Pons (tissue), 1 donor: ENCODE measurements at places on chromosomes 13 and 19.
A peak's percentile ranks its signal among the peaks of the same experiment; 100 is the strongest.

DNA sequence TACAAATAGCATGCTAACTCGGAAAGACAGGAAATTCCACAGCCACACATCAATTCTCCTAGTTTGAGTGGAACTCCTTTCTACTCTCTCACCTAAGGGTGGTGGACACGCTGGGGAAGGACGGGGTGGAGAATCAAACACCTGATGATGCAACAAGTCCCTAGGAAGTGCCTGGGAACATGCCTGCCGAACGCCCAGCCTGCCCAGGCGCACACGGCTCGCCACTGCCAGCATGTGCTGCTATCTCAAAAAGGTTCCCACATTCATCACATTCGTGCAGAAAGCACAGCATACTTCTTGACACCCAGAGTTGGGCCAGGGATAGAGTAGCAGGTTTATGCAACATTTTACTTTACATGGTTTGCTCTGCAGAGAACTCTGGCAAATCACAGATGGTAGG lies 164.6 kb downstream of the ABCC4 start:
- no peak for DNase-seq

- no peak for DNase-seq
Measured at GRCh38 chr13:47126432-47126831, 229.6 kb upstream of the HTR2A start.

DNA sequence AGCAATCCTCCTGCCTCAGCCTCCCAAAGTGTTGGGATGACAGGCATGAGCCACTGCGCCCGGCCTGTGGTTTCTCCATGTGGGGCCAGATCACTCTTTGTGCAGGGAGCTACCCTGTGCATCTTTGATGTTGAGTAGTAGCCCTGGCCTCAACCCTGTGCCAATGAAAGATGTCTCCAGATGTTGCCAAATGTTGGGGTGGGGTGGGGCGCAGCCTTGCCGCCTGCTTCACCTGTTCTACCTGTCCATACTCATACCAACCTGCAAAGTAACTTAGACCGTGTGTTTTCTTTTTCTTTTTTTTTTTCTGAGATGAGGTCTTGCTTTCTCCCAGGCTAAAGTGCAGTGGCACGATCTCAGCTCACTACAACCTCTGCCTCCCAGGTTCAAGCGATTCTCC lies 20.9 kb downstream of the IER2 start:
- no peak for DNase-seq

DNA sequence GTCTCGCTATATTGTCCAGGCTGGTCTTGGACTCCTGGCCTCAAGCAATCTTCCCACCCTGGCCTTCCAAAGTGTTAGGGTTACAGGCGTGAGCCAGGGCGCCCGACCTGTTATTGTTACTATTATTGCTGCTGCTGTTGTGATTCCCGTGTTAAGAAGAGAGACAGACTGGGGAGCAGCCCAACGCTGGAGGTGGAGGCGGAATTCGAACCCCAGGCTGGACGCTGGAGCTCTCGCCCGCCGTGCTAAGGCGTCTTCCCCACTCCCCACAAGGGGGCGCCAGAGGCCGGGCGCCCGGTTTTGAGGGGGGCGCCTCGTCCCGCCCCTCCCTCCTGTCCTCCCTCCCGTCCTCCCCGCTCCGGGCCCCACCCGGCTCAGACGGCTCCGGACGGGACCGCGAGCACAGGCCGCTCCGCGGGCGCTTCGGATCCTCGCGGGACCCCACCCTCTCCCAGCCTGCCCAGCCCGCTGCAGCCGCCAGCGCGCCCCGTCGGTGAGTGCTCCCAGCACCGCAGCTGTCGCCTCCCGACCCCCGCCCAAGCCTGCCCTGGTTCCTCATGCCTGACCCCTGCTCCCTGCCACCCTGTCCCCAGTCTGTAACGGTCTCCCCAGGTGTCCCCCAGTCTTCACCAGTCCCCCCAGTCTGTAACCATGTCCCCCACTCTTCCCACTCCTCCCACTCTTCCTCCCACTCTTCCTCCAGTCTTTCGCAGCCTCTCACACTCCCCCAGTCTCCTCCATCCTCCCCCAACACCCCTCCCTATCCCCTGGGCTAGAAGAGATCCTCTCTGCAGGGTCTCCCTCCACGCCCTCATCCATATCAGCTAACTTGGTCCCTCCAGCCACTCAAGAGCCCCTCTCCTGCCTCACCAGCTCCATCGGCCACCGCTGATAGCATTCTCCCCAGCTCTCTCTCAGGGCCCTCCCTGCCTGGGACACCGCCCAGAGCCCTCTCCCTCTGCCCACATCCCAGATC lies at the start of gene EHD2:
Gene EHD2 (plus strand): TSS at position 377 of the 976 bp plus-strand sequence. CDS start 3,191 bp downstream, outside the sequence.
- no peak for DNase-seq

- no peak for DNase-seq
Measured at GRCh38 chr13:113665597-113666328, 1.3 kb upstream of the GRK1 start.

DNA sequence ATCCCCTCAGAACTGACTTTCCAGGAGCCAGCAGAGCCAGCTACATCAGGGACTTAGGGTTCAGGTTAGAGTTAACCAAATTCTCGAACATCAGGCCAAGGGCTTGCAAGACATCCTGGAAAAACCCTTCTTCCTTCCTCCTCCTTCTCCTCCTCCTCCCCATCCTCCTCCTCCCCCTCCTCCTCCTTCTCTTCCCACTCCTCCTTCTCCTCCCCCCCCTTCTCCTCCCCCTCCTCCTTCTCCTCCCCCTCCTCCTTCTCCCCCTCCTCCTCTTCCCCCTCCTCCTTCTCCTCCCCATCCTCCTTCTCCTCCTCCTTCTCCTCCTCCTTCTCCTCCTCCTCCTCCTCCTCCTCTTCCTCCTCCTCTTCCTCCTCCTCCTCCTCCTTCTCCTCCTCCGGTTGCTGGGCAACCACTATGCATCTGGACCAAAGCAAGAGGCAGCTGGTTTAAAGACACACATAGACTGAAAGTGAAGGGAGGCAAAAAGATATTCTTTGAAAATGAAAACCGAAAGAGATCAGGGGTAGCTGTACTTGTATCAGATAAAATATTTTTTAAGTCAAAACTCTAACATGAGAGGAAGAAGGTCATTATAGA lies 5.9 kb upstream of the CCL25 start:
- no peak for DNase-seq

DNA sequence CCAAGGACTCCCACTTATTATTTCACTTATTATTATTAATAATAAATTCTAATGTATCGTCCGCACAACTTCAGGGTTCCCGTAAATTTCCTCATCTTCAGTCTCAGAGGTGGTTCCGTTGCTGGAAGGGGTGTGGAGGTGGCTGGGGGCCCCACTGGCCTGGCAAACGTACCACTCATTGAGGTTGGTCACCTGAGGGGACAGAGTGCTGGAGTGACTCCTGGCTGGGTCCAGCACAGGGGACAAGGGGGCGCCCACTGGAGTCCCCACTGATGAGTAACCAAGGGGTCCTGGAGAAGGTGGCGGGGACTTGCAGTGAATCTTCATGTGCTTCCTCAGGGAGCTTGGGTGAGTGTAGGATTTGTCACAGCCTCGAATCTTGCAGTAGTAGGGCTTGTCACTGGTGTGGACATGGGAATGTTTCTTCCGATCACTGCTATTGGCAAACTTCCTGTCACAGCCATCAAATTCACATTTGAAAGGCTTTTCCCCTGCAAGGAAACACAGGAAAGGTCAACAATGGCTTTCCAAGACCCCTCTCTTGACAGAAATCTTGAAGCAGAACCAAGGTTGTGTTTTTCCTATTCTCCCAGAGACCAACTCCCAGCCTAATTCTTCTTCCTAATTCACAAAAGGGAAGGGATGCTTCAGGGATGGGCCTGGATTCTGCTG lies 6.1 kb downstream of the ZIC5 start:
- no peak for DNase-seq

DNA sequence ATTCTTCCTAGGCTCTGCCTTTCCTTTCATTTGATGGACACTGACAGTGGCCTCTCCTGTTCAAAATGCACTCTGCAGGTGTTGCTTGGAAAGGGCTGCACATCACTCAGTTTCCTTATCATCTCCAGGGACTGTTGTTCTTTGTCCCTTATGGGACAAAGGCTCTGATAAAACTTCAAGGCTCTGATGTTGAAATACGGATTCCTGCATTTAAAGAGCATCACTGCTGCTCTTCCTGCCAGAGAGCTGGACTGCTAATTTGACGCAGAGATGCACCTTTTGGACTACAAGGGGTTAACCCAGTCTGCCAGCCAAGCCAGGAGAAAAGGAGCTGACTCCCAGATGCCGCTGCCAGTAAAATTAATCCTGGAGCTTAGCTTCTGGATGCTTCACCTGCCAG lies 952.1 kb downstream of the DIAPH3 start:
- no peak for DNase-seq

DNA sequence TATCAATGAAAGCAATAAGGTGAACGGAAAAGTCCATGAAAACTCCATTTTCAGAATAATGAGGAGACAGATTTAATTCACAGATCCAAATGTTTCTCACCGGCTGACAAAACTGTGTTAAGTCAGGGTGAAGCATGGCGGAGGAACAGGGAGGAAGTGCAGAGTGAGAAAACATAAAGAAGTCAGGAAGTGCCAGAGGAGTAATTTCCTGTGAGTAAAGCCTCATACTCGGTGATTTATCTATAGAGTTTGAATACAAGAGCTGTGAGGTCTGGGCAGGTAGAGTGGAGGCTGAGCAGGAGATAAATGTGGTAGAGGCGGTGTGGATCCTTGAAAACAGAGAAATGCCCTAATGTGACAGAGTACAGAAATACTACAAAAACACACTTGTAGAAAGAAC lies 11.4 kb downstream of the CARD8 start:
- DNase-seq = no peak

- DNase-seq = peak; percentile 65
Measured at GRCh38 chr13:35888457-35888883, 242.7 kb downstream of the DCLK1 start.

- no peak for DNase-seq
Measured at GRCh38 chr19:40740747-40741146, 9.5 kb downstream of the ACTMAP start.

DNA sequence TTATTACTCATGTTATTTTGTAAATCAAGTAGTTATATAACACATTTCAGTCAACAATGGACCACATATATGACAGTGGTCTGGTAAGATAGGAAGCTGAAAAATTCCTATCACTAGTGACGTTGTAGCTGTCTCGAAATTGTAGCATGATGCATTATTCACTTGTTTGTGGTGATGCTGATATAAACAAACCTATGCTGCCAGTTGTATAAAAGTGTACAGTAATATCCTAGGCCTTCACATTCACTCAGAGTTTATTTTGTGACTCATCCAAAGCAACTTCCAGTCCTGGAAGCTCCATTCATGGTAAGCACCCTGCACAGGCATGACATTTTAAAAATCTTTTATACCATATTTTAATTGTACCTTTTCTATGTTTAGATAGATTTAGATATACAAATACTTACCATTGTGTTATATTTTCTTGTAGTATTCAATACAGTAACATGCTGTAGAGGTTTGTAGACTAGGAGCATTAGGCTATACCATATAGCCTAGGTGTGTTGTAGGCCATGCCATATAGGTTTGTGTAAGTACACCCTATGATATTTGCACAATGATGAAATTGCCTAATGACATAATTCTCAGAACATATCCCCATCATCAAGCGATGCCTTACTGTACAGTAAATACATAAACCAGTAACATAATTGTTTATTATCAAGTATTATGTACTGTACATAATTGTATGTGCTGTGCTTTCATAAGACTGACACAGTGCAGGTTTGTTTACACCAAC lies 49.3 kb downstream of the IFT88 start:
- no peak for DNase-seq

- DNase-seq = no peak
Measured at GRCh38 chr13:20264271-20265018, 32.3 kb upstream of the GJB6 start.

DNA sequence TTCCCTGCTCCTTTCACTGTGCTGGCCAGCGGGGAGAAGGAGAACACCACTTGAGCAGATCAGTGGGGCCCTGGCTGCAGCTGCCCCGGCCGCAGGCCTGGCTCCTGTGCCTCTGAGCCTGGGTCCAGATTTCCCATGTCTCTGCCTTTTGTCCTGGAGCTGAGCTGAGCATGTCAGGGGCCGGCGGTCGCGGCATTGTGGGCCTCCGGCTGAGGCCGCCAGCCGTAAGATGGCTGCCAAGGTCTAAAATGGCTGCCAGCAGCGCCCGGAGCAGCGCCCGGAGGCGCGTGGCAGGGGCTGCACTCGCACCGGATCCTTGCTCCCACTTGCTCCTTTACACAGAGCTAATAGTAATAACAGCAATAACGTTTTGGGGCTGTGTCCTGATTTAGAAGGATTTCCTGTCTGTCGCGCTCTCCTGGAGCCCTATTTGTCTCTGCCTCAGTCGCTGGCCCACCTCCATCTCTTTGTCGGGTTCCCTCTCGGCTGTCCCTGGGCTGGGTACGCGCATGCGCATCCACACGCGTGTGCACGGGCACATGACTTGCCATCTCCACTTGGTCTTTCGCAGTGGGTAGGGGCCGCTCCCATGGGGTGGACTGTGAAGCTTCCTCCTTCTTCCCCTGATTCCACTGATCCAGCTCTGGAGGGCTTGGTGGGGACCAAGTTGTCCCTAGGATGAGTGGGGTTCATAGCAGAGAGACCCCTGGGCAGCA lies 32.1 kb downstream of the LYL1 start:
- DNase-seq = peak; percentile 28

GRCh38 chr19:31530781-31531180 lies 181.5 kb upstream of the TSHZ3 start:
- DNase-seq = no peak

- DNase-seq = no peak
Measured at GRCh38 chr13:75764926-75765310, 128.8 kb downstream of the LMO7 start.

- no peak for DNase-seq
Measured at GRCh38 chr13:46106839-46107371, 2.1 kb upstream of the CPB2 start.

GRCh38 chr19:13621413-13621812 lies 115.1 kb upstream of the CACNA1A start:
- DNase-seq = no peak

- no peak for DNase-seq
Measured at GRCh38 chr13:108363666-108364065, 94.1 kb downstream of the TNFSF13B start.

DNA sequence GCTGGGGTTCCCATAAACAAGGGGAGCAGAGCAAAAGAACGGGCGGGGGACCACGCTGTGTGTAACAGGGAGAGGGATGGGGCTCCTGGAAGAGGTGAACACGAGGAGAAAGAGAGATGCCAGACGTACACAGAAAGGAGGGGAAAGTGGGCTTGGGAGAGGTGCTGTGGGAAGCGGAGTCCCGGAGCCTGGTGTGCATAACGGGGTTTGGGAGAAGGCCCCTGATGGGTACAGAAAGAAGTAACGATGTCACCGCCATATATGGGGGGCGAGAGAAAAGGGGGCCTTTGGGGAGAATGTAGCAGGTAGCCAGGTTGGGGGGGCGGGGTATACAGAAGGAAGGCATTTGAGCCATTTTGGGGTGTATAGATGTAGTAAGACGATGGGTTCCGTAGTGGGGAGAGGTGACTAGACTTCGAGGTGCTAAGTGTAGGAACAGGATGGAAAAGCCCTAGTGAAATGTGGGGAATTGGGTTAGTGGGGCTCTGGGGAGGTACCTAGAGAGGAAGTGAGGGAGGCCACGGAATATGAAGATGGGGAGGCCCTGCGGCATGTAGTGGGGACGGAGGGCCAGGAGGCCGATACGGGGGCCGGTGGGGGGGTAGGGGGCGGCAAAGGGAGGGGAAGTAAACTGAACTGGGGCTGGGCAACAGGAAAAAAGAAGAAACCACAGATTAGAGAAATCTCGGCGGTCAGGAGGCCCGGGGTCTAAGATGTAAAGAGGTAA lies 787 bp downstream of the ZNF580 start:
- no peak for DNase-seq
